ENCODE measurements at places on chromosomes 5 and 9.

GRCh38 chr5:128706269-128706668 is 168.2 kb upstream of the FBN2 start:
- no peak for DNase-seq

DNA sequence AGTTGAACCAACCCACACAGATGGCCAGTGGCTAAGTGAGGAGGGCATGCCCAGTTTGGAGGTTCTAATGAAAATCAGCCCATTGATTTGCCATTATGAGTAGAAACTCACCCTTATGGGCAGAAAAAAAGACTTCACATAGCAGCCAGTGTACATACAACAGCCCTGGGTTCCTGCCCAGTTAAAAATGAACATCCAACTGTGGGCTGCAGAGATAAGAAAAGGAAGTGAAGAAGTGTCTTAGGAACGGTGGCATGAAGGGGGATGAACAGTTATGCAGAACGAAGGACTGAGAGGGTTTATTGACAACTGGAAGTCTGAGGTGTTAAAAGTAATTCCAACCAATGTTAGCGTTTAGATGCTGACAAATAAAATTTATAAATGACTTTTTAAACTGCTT is 118.4 kb downstream of the MARCHF3 start:
- DNase-seq = no peak

GRCh38 chr5:123450640-123451039 is 27.4 kb upstream of the CEP120 start:
- no peak for DNase-seq

DNA sequence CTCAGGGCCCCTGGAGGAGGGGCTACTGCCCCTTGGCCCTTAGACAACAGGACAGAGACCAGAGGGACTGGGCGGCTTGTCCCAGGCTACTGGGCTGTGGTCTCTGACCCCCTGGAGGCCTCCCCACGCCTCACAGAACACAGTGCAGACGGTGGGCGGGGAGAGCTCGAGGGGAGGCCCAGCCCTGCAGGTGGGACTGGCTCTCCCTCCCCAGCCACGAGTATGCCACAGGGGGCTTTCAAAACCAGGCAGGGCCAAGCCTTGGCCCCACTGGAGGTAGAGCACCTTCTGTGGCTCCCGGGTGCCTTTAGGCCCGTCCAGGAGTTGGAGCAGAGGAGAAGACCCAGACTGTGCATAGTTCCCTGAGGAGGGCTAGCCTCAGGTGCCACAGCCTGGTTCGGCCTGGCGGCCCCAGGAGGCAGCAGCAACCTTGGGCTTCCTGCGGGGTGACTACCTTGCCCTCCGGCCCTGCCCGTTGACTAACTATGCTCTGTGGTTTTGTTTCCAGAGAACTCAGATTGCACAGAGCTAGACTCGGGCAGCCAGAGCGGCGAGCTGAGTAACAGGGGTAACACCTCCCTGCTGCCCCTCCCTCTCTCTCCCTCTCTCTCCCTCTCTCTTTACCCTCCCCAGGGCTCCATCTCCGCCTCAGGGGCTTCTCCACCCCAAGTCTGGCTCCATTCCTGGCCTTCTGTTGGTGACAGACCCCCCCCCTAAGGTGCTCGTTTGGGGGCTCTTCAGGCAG is 15.5 kb downstream of the CARD19 start:
- peak; percentile 60 for DNase-seq

- no peak for DNase-seq
Measured at GRCh38 chr9:131053896-131054295, 42.4 kb upstream of the AIF1L start.
